ENCODE measurements at places on chromosomes 3 and 15. TPM values are rescaled to one million over a fixed set of nuclear protein-coding genes. Genes with fewer than 3 reads are reported as not detected.

- no peak for DNase-seq
Observed at GRCh38 chr3:178300441-178300959, 235.7 kb upstream of the KCNMB2 start.

The SI gene
- total RNA-seq = not detected

DNA sequence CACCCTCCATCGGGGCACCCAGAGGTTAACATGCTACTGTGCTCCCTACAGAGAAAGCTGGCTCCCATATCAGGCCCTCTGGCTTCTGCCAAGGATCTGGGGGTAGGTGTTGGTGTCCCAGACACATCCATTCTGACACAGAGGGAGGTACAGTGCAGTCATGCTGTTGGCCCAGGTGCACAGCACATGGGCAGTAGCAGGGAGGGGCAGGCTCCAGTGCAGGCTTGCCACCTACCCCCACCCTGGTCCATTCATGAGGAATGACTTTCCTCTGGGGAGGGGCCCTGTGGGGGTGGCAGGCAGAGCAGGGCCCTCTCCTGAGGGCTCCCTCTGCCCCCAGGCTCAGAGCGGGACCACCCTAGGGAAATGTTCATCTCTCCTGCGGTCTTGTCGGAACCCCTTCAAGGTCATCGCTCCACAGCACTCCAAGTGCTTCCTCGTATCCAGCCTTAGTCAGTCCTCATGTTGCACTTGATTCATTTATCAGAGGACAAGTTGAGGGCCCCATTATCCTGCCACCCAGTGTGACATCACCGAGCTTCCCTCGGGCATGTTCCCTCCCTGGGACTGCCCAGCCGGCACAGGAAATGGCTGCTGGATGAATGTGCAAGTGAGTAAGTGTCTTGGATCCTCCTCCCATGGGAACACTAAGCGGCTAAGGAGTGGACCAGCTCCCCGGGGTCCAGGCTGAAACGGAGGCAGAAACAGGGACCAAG is 10.0 kb downstream of the DUSP7 start:
- DNase-seq = no peak

DNA sequence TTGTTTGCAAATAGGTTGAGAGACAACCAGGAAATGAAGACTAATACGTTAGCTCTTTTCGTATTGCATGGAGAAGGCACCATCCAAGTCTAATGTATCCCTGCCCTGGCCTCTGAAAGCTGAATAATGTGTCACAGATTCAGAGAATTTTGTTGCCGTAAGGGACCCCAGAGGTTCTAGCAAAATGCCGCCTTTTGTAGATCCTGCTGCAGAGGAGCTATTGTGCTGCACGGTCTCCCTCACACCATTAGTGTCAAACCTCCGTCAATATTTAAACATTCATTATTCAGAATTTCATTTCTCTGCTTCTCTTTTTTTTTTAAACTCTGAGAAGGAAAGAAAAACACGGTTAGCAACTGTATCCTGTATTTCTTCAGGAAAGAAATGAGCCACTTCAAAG is 238.7 kb downstream of the EPHB1 start:
- no peak for DNase-seq

- DNase-seq = no peak
Observed at GRCh38 chr3:101615525-101615924, 41.5 kb downstream of the PCNP start.

Data from tongue (tissue), 3 donors.